Iris pigment epithelial cell (primary cell): ENCODE measurements at places on chromosomes 5 and 9.

DNA sequence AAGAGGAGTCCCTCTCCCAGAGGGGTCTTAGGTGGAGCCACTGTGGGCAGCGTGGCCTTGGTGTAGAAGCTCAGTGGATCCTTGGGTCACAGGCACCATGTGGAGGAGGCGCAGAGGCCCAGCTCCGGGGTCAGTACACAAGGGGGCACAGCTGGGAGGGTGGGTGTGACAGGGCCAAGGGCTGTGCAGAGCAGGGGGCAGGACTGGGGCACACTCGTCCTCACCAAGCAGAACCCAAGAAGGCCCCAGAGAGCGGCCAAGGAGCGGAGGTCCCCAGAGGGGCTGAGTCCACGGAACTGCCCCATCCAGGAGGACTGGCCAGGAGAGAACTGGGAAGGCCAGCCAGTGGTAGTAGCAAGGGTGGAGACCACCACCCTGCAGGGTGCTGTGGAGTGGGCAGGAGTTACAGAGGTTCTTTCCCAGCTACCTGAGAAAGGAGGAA is 2.5 kb upstream of the LPCAT1 start:
- no peak for DNase-seq

- no peak for DNase-seq
Measured at GRCh38 chr9:18676525-18676924, 202.6 kb downstream of the ADAMTSL1 start.

- no peak for DNase-seq
Measured at GRCh38 chr9:89410641-89411350, 87.1 kb downstream of the SEMA4D start.

GRCh38 chr9:126504977-126505455 is 108.7 kb upstream of the LMX1B start:
- no peak for DNase-seq

DNA sequence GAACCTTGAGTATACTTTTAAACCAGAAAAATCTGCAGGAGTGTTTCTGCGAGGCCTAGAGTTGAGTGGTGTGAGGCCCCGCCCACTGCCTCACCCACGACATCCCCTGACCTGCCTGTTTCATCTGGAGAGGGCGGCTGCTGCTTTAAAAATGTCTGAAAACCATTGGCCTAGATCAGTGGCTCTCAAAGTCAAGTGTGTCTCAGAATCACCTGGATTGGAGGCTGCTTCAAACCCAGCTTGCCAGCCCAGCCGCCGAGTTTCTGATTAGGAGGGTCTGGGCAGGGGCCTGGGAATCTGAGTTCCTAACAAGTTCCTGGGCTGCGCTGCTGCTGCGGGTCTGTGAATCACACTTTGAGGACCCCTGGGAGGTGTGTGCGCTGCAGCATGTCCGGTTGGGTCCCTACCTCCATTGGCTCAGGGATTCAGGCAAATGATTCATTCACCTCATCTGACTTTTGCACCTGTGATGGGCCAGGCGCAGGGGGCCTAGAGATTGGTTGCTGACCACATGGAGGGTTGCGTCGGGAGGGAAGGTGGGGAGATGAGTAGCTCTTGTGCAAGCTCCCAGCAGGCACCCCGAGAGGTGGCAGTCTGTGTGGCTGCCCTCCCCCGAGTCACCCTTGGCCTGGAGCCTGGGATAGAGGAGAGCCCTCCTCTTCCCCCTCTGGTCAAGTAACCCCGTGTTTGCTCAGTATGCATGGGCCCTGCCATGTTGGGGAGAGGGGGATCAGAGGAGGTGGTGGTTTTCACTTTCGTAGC is 27.6 kb upstream of the HMCN2 start:
- no peak for DNase-seq

DNA sequence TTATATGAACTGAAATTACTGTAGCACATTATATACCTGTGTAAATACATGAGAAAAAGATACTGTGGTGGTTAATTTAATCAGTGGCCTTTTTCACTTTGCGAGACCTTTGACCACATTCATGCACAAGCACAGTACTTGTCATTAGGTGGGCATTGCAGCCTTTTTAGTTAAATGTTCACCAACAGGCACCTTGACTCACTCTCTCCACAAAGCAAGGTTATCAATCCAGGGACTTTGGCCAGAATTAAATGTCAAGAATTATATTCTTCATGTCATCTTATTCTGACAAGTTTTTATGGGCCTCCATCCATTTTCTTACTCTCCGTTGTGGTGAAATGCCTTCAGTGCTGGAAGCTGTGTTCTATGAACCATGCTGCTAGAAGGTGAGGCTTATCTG is 72.2 kb downstream of the AOPEP start:
- no peak for DNase-seq

DNA sequence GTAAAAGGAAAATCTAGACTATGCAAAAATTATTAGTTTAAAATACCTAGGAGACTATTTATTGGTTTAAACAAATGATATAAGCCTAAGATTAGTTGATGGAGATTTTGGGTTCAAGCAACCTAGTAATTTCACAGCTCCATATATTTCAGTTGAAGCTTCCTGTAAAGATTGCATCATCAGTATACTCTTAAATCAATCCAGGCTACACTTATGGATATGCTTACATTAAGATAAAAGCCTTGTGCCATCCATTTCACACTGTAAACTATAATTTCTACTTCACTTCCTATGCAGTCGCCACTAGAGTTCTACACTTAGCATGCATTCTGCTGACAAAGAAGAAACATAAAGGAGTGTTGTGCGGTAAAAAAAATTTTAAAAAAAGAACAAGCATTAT is 7.3 kb upstream of the LIX1 start:
- DNase-seq = no peak

- no peak for DNase-seq
Measured at GRCh38 chr5:162248107-162248713, 180.6 kb downstream of the GABRG2 start.

- DNase-seq = peak; percentile 88
Measured at GRCh38 chr5:73638344-73639095, 12.5 kb downstream of the ARHGEF28 start.

GRCh38 chr5:39767916-39768315 is 343.1 kb upstream of the DAB2 start:
- no peak for DNase-seq

- DNase-seq = no peak
Measured at GRCh38 chr5:6383376-6383775, 5.0 kb upstream of the MED10 start.

GRCh38 chr5:97657239-97657638 is 474.2 kb upstream of the RIOK2 start:
- no peak for DNase-seq

DNA sequence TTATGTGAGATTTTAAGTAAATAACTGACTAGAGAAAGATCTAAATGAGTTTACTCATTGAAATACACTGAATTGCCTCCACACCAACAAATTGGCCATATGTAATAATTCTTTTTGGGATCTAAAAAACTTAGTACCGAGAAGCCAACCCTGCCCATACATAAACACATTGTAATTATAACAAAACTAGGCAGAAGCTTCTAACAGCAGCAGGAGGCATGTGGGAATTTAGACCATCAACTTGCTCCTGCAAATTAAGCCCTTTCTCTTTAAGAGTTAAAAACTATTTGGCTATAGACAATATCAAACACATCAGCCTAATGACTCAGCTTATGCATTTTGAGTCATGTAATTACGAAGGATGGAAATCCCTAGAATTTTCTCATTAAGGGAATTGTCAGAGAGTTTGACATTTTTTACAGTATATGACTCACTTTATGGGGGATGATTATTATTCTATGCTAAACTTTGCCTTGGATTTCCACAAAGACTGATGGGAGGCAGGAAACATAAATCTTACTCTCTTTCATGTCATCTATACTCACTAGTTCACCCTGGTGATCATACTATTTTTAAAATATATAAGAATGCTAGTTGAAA is 1.0 kb downstream of the IL7R start:
- DNase-seq = peak; percentile 76
